ENCODE measurements at places on chromosomes 1 and 21. TPM values are rescaled to one million over a fixed set of nuclear protein-coding genes. Genes with fewer than 3 reads are reported as not detected.

CD34 gene
- 0.53 TPM for total RNA-seq

TP73 gene
- not detected for total RNA-seq

PROK1 gene
- total RNA-seq: not detected

KRTAP7-1 gene
- not detected for total RNA-seq

Measured in aortic smooth muscle cell (primary cell).